Stimulated activated CD4-positive, alpha-beta T cell treated with anti-CD3 and anti-CD28 coated beads, Interleukin-2, amount 100 ng/mL, for 48 hours (primary cell): ENCODE measurements at places on chromosomes 6 and 20.

- no peak for DNase-seq
Measured at GRCh38 chr20:56628015-56628872, 862 bp upstream of the TFAP2C start.

DNA sequence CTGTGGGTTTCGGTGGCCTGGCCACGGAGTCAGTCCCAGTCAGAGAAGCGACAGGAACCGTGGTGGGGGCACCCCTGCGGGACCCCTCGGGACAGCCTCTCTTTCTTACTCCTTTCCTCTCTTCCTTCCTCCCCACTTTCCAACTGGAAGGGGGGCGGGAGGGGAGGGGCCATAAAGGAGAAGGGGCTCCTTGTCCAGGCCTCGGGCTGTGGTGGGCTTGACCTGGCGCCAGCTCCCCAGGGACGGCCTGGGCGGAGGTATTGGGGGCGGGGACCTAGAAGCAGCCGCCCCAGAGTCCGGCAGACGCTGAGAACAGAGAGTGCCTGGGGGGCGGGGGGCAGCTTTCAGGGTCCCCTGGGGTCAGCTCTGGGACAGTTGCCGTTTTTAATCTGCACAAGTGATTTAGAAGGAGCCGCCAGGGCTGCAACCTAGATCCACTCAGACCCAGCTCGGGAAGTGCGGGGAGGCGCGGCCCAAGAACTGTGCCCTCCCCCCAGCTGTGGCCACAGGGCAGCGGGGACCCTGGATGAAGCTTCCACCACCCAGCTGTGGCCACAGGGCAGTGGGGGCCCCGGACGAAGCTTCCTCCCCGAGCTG is 6.4 kb upstream of the ABHD16B start:
- no peak for DNase-seq

DNA sequence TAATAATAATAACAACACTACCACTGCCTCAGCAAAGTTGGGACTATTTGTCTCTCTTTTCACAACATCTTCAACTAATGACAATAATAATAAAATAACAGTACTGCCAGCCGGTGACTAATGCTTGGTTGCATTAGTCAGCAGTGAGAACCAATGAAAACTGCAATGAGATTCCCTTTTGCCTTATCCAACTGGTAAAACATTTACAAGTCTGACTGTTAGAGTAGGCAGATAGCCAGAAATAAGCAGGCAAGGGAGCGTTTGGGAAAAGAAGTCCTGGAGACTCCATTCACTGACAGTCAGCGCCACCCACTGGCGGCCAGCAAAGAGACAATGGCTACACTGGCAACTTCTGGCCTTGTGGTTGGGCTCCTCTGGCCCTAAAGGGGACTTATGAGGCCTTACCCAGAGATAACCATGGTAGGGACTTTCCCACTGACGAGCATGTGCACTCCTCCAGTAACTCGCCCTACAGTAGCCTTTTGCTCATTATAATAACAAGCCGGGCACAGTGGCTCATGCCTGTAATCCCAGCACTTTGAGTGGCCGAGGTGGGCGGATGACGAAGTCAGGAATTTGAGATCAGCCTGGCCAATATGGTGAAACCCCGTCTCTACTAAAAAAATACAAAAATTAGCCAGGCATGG is 3.4 kb upstream of the NSFL1C start:
- DNase-seq: no peak

DNA sequence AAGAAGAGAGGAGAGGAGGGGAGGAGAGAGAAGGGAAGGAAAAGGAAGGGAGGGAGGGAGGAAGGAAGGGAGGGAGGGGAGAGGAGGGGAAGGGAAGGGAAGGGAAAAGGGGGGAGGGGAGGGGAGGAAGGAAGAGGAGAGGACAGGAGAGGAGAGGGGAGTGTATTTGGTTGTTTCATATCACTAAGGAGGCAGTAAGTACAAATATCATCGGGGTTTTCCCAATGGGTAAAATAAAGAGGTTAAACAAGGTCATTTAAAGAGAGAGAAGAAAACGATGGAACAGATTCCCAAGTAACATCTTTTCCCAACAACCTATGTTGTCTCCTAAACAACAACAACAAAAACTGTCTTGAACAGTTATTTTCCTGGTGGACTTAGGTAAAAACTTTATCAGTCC is 43.6 kb downstream of the MBOAT1 start:
- no peak for DNase-seq

DNA sequence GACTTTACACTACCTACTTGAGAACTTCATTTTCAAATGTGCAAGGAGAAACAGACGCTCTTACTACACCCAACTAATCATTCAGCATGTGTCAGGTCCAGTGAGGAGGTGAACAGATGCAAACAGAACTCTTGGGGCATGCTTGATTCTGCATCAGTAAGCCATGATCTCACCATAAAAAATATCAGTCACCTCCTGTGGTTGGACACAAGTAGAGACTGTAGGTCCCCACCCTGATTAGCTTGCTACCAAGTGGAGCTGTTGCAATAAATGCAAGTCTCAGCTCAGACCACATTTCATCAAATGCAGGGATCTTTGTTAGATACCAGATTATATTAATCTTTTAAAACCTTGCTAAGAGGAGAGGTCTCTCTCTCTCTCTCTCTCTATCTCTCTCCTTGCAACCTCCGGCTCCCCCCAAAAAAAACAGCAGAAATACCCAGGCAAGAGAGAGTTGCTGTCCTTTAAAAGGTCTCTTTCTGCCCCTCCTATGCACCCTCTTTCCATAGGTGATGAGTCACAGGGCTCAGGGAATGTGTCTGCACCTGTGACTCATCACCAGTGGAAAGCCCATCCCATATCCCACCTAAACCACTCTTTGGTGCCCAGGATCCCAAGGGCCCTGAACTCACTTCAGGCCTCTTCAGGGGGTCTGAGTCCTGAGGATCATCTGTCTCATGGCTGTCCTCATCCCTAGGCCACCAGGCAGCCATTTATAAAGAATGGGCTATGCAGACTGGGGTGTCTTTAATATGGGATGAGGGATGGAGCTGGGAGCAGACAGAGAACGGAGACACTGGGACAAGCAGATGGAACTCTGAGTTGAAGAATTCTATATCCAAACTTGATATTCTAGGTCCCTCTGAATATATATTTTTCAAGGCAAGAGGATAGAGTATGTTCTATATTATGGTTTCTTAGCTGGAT is 154.5 kb downstream of the QRSL1 start:
- no peak for DNase-seq

- no peak for DNase-seq
Measured at GRCh38 chr6:106918115-106918514, 56.4 kb downstream of the CD24 start.

DNA sequence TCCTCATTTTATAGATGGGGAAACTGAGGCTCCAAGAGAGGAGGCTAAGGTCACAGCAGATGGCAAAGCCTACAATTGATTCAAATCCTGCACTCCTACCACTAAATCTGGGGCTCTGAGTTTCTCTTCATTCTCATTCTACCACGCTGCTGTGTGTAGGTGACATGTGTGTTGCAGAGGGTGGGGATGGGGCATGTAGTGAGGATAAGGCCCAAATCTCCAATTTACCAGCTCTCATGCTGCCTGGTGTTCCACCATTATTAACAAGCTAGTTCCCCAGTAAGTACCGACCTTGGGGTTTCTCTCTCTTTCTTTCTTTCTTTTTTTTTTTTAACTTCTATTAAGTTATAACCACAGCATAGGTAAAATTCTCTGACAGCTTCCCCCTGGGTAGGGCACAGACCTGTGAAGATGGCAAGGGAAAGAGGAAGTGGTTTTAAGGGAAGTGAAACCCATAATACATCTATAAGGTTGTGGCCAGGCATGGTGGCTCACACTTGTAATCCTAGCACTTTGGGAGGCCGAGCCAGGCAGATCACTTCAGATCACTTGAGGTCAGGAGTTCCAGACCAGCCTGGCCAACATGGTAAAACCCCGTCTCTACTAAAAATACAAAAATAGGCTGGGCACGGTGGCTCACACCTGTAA is 13.0 kb upstream of the MATN4 start:
- no peak for DNase-seq

GRCh38 chr6:158253248-158253647 is 59.0 kb upstream of the TULP4 start:
- DNase-seq: no peak

DNA sequence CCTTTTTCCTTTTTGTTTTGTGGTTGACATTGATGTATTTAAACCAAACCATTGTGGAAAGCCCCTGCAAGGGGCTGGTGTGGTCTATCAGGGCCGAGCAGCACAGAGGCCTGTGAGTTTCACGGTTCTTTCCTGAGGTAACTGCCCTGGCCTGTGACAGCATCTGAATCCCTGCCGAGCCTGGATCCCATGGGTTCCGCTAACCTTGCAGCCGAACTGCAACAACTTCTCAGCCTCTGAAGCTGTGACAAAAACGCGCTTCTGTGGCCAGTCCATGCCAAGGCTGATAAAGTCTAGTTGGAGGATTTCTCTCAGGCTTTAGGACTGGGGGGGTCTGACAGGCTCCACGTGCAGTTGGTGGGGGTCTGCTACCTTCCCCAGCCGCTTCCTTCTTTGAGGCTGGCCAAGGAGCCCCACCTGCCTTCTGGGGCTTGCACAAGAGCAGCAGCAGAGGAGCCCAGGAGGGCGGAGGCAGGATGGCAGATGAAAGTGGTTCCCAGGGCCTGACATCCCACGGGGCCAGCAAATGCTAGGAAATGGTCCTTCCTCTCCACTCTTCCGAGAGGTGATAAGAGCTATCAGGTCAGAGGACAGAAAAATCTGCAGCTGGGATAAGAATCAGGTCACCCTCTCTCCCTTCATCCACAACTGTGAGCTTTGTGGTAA is 150.9 kb downstream of the PREX1 start:
- no peak for DNase-seq

DNA sequence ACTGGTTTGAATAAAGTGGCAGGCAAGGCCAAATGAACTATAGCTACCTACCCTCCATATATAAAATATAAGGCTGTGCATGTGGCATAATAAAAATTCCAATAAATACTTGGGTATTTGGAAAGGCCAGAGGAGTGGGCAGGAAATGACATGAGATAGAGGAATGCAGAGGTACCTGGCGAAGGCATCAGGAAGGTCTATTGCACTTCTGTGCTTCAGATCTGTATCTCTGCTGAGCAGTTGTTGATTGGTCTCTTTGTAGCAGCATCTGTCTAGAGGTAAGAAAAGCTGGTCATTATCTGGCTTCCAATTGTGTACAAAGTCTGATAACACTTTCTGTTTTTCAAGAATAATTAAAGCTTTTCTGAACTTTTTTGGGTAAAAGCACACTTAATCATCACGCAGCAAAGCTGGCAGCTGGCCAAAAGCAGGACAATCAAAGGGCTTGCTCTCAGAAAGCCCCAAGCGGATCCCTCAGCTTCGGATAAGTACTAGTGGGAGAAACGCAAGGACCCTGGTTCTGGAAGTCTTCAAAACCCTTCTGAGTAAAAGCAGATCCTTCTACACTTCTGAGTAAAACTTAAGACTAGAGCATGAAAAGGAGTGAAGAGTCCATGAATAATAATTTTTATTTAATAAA is 120.1 kb upstream of the TCF21 start:
- DNase-seq: no peak

GRCh38 chr6:54094293-54094692 is 16.9 kb upstream of the MLIP start:
- DNase-seq: no peak

GRCh38 chr20:44057698-44058675 is 129.0 kb downstream of the JPH2 start:
- DNase-seq: no peak

- no peak for DNase-seq
Measured at GRCh38 chr20:37516811-37517750, 4.0 kb upstream of the NNAT start.

GRCh38 chr20:38055294-38055693 is 21.7 kb downstream of the RPRD1B start:
- DNase-seq: no peak

DNA sequence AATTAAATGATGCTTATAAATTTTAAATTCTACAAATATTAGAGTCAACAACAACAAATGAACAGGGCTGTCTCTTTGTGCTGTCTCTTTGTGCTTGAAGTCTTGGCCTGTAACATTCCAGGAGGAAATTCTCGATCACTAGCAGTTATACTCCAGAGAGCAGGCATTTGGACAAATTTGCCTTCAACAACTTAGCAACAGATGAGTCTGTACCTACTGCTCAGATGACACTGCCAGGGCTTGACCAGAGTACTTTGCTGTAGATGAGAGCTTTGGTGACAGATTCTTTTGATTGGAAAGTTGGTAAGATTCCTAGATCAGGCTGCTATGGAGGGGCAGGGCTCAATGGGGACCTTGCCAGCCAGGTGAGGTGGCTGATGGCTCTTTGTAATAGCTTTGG is 217.2 kb downstream of the GRM1 start:
- no peak for DNase-seq

- DNase-seq: no peak
Measured at GRCh38 chr20:49185071-49185761, 2.9 kb downstream of the STAU1 start.

DNA sequence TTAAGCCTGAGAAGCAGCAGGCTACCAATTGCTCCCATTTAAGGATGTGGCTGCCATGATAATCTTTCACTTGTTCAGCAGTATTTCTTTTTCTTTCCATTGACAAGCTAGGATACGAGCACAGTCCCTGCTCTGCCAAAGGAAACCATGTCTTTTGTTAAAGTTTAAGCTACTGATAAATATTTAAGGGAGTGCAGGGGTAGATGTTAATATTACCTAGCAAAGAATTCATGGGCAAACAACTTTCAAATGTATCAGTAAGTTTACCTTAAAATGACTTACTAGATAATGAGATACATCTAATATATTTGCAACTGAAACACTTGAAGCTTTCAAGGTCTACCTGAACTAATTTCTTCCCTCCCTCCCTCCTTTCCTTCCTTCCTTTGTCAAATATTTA is 77.3 kb downstream of the OPN5 start:
- no peak for DNase-seq

DNA sequence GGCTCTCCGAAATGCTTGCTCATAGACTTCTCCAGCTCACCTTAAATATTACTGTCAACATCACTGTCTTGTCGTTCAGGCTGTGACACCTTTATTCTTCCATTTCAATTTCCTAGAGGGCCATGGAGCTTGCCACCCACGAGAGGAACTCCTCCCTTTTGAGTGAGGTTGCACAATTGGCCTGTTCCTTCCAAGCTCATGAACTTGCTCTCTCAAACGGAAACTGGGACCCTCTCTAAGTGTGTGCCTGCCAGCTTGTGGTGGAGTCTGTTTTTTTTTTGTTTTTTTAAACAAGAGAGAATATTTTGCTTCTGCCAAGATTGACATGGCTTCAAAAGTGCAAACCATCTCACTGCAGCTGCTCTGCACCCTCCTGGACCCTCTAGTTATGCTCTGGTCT is 19.3 kb upstream of the IYD start:
- no peak for DNase-seq
